ENCODE measurements at places on chromosomes 1 and 21.

- DNase-seq: no peak
Measured at GRCh38 chr1:18535391-18536210, 54.9 kb downstream of the KLHDC7A start.

GRCh38 chr1:188872376-188872775, 1605.3 kb downstream of the BRINP3 start:
- no peak for DNase-seq

DNA sequence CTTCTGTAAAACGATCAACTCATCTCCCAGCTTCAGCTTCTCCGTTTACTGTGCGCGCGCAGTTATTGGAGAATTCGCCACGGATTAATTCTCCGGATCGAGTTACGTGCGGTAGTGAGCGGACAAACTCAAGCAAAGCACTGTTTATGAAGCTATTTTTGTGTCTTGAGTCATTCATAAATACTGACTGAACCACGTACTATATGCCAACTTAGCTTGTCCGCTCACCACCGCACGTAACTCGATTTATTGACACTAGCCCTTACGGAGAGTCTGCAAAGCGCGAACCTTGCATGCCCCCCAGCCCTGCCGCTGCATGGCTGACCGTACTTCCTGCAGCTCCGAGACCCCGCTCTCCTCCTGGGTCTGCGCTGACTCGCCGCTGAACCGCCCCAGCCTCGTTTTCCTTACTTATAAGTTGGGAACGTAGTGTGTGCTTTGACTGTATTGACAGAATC, 773 bp downstream of the CHD1L start:
- DNase-seq: no peak

DNA sequence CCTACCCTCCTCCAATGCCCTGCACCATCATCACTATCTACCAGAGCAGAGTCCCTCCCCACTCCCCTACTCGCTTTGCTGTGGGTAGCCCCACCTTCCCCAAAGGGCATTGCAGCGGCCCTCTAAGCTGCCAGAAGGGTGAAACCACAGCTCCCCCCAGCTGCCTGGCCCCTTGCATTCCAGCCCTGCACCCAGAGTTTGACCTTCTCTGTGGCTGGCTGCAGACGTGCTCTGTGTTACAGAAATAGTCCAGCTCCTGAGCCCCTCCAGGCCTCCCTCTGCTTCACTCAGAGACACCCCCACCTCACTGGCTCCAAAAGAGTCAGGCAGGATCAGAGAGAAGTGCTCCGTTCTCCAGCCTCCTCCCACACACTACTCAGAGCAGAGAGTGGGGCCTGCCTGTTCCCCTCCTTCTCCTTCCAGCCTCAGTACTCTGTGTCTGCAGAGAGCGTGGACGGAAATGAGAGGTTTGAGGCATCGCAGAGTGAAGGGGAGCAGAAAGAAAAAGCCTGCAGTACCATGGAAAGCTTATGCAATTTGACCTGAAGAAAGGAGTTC, 63.2 kb downstream of the PLEKHA6 start:
- DNase-seq: no peak

DNA sequence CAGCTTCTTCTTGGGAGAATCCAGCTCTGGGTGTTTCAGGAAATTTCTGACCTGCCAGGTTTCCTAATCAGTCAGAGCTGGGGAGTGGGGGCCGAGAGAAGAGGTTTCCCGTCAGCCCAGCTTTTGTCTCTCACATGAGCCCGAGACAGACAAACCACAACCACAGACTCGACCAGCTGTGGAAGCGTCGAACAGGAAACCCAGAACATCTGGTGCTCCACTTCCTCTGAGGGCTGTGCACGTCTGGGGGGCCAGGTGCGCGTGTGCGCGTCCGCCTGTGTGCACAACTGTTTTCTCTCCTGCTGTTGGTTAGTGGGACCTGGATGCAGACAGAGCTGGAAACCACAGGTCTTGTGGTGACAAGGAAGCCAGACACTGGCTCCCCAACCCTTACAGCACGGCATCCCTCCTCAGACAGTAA, 113.0 kb upstream of the SLC25A33 start:
- peak; percentile 66 for DNase-seq

DNA sequence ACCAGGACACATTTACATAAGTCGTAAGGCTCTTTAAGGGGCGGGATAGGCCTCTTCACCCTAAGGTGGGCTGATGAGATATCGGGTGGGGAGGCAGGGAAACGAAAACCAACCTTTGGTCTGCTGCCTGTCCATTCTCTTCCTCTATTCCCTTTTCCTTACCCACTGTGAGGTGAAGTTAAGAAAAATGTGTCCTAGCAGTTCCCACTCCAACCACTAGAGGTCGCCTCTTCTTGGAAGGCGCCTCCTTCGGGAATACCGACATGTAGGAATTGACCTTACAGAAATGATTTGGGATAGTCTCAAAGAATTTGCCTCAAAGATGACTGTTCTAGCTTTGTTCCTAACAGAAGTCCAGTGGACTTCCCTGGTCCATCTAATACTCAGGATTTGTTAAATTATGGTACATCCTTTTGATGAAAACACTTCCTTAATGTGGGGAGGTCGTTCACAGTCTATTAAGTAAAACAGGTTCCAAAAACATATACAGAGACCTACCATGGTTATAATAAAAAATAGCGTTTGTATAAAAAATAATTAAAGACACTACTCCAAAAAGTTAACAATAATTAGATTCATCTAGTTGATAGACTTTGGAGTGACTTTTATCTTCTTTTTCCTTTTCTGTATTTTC, 14.1 kb downstream of the AZIN2 start:
- peak; percentile 24 for DNase-seq

- DNase-seq: no peak
Measured at GRCh38 chr1:161265305-161265704, 6.8 kb downstream of the PCP4L1 start.

DNA sequence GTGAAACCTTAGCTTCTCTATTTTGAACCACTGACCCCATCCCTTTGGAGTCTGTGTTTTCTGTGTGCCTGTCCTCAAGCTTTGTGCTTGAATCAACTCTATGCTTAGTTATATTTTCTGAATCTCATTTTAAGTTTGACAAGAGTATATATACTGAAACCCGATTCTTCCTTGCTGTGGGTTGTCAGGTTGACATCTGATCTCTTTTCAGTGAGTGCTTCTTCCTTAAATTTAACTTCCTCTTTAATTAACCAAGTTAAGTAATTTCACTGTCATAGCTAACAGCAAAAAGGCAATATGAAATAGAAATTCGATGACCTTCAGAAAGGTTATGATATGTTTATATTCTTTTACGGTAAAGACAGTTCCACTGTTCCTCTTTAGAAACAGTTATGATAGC, 69.4 kb downstream of the C1orf21 start:
- DNase-seq: no peak

- no peak for DNase-seq
Measured at GRCh38 chr1:189538271-189538670, 939.4 kb downstream of the BRINP3 start.

- no peak for DNase-seq
Measured at GRCh38 chr1:214574598-214575411, 23.4 kb upstream of the PTPN14 start.

GRCh38 chr1:115668579-115668978, 26.8 kb downstream of the VANGL1 start:
- no peak for DNase-seq

DNA sequence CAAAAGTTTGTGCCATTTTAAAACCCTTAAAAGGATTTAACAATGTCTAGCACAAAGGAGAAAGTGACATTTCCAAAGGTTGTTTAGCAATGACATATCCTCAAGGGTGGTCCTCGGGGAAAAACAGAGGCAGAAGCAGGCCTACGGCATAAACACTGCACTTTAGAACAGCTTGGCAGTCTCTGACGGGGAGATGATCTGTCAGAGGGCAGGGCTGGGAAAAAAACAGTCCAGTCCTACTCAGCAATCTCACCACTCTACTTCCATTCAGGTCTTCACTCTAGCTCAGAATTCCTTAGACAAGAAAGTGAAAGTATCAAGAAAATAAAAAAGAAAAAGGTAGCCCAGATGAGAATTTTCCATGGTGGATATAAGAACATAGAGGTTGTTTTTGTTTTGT, 4.1 kb downstream of the CRYZ start:
- DNase-seq: no peak

DNA sequence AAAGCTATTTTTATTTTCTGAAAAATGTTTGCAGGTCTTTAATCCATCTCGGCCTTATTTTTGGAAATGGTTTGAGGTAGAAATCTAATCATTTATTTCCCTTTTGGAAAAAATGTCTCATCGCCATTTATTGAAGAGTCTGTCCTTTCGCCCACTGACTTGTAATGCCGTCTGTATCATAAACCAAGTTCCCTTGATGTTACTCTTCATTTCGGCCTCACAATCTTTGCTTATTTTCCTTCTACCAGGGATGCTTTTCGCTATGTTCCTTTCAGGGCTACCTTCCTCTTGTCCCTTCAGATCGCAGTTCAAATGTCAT, 422 bp upstream of the RLF start:
- no peak for DNase-seq
